Stimulated activated CD4-positive, alpha-beta T cell treated with anti-CD3 and anti-CD28 coated beads, Interleukin-4, amount 100 ng/mL, for 24 hours (primary cell): ENCODE measurements at places on chromosomes 3 and 15.

DNA sequence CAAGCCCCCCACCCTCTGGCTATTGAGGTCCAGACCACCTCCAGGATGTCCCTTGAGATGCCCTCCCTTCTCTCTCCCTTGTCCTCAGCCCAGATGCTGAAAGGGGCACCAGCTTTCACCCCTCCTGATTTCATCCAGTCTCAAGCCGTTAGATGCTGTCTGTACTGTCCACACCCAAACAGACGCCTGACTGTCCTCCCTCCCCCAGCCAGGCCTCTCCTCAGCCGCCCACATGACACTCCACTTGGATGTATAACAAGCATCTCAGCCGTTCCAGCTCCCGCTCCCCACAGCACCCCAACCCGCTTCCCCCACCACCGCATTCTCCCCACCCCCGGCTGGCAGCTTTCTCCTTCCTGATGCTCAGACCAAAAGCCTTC is 25.0 kb upstream of the CYP11A1 start:
- DNase-seq, result no peak

DNA sequence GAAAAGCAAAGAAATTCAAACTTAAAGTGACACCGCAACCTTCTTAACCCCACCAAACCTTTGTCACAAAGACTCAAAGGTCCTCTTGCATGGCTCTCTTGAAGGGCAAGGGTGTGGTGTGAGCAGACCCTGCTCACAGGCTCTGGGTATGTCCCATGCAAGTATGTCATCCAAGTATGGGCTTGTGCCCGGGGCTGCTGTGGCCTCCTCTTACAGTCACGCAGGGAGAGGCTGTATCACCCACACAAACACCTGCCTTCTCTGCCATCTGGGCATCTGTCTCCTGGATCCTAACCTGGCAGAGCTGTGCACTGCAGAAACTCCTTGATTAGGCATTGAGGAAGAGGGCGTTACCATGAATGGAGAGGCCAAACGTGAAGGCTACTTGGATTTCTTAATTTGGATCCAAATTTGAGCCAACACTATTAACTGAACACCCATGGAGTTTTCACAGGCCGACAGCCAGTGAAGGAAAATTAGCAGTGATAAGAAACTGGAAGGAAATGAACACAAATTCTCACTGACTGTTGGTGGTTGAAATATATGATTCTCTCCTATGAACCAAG is 146.6 kb downstream of the DUT start:
- no peak for DNase-seq

DNA sequence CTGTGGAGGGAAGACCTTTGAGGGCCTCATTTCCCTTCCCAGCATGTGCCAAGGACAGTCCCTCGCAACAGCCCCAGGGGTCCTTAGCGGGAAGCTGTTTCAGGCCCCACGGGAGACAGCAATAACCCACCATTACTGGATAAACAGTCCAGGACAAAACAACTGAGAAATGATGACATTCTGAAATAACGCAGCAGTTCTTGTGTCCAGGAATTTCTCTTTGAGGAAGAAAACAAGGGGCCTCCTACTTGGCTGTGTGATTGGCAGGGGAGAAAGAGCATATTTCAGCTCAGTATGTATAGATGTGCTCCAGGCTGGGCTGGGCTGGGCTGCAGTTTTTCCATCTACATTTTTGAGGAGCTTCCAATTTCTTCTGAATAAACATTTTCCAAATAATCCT is 82.2 kb upstream of the THBS1 start:
- no peak for DNase-seq

DNA sequence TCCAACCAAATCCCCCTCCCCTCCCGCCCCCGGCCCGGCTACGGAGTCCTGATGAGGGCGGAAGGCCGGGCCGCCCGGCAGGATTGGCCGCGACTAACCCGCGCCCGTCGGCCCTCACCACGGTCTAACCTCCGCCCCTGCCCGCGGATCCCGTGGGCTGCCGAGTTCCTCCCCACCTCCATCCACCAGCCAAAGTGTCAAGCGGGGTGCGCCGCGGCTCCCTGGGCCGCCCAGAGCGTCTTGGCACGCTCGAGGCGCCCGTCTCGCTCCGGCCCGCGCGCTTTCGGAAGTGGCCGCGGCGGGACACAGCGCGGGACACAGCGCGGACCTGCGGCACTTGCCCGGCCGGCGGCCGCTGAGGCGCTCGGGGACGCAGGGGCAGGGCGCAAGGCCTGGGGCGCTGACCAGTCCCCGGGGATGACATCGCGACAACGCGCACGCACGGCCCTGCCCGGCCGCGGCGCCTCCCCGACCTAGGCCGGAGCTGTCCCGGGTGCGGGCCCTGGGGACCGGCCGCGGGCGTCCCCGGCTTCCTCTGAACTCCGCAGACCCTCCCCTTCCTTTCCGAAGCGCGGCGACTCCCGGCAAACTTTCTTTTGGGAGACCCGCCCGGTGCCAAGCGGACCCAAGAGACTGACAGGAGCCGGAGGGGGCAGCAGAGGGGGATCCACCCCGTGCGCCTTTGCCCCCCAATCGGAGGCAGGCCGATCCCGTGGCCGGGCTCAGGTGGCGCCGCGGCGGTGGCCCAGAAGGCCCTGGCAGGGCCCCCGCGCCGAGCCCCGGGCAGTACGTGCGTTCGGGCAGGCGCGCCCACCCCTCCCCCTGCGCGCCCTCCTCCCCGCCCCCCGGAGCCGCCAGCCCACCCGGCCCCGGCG is 112.8 kb upstream of the ICE2 start:
- DNase-seq, result no peak

GRCh38 chr3:27208961-27209616 is 160.1 kb downstream of the NEK10 start:
- no peak for DNase-seq

DNA sequence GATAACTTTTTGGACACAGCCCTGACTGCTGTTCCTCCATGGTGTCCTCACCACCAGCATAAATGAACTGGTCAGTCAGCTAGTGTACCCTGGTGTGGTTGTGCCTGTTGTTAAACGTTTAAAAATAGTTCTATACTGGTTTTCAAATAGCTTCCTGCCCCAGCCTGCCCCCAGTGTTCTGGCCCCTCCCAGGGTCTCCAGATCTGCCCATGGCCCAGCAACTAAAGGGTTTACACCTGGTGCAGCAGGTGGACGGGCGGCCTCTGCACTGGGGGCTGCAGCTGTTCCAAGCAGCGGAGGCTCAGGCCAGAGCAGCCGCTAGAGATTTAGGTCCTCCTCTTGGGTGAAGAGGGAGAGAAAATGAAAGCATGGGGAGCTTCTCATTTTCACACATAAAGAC is 6.1 kb upstream of the NR2E3 start:
- no peak for DNase-seq

- DNase-seq, result no peak
Measured at GRCh38 chr3:111784001-111784400, 75.1 kb upstream of the PHLDB2 start.

- DNase-seq, result no peak
Measured at GRCh38 chr3:27392950-27393679, 23.9 kb upstream of the NEK10 start.

DNA sequence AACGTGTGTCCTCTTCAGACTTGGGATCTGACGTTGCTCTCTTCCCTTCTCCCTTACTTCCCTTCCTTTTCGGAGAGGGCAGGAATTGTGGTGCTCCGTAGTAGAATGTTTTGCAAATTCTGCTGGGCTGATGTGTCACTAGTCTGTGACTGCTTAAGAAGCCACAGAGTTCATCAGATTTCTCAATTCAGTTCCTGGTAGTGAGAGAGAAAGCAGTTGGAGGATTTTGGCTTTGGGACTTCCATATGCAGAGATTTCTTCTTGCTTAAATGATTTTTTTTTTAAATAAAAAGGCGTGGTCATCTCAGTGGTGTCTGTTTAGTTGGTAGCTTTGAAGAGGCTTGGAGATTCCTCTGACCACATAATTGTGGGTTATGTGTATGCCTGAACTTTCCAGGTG is 10.1 kb downstream of the CEMIP start:
- no peak for DNase-seq
